ENCODE measurements at places on chromosomes 2 and 18.

DNA sequence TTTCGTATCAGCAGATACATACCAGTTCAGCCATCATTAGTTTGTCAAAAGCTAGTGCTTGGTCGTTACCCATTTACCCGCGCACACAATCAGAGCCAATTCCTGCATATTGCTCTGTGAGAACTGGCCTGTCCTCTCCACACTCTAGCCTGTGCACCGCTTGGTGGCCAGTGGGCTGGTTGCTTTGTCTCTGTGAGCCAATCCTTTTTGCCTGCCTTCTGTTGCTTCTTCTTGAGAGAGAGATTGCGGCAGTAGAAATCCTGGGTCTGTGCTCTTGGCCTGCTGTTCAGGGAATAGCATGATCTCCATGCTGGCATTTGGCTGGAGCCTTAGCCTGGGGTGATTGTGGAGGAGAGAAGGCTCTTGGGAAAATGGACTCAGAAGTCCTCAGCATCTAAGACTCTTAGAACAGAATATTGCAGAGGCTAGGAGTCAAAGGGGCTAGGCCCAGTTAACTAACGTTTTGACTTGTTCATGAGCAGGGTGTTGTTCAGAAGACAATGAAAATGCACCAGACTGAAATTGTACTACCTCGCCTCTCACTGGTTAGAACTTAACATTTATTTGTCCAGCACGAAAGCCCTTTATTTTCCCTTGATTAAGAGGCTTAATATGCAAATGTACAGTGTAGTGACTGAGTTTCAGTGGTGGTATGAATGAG, 37.1 kb downstream of the MAP4K4 start:
- DNase-seq, result no peak
- no peaks in the 10 kb centered on the region for H3K36me3 ChIP-seq

DNA sequence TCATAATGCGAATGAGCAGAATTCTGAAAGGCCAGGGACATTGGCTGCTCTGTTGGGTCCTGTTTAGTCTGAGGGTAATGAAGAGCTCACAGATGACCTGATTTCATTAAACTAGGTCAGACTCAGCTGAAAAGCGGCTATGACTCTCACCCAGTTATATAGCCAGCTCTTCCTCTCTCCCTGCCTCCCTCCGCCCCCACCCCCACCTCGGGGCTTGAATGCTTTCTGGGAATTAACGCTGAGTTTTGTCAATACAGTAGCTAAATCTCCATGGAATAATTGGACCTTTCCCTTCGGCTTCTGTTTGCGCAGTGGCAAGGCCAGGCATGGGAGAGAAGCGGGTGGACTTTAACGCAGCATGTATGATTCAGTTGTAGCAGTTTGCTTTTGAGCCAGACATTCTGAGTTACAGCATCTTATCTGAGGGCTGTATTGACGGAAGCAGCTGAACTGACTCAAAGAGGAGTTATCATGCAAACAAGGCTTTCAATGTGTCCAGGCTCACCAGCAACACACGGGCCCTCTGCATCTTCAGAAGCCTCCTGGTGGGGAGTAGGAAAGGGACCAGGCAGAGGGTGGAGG, 110.6 kb downstream of the MYCN start:
- H3K27ac ChIP-seq, result no peak overlapping the region
- no peak overlapping the region for H3K4me3 ChIP-seq
- no peaks in the 10 kb centered on the region for H3K27me3 ChIP-seq

GRCh38 chr2:127585270-127585807, 49.9 kb downstream of the MYO7B start:
- H3K27me3 ChIP-seq, result no peaks in the 10 kb centered on the region
- peaks cover 76% of the 10 kb centered on the region for H3K36me3 ChIP-seq
- no peak overlapping the region for H3K4me3 ChIP-seq
- no peak for DNase-seq

DNA sequence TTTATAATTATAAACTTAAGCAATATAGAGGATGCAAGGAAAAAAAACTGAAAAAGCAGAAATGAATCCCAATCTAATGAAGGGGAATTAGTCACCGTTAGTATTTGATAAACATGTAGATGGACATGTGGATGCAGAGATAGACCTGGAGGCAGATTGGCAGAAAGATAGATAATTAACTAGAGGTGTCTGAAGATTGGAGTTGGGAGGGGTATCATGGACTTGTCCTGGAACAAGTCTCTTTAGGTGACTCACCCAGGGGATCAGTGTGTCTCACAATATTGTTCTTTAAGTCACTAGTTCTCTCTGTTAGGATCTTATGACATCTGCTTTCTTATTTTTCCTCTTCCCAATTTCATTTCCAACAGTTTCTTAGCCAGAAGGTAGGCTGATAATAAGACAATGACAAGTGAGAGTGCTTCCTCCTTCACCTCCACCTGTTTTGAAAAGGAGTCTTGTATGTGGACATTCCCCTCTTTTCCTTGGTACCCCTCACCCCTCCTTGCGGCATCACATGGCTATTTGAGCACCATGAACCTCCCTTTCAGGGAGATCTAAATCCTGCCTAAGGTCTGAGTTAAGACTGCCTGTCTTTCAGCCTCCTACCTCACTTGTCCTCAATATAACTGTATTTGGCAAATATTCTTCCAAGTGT, 987.7 kb downstream of the TSN start:
- H3K36me3 ChIP-seq, result no peaks in the 10 kb centered on the region
- H3K4me1 ChIP-seq, result no peaks in the 10 kb centered on the region
- DNase-seq, result no peak
- no peak overlapping the region for H3K27ac ChIP-seq

DNA sequence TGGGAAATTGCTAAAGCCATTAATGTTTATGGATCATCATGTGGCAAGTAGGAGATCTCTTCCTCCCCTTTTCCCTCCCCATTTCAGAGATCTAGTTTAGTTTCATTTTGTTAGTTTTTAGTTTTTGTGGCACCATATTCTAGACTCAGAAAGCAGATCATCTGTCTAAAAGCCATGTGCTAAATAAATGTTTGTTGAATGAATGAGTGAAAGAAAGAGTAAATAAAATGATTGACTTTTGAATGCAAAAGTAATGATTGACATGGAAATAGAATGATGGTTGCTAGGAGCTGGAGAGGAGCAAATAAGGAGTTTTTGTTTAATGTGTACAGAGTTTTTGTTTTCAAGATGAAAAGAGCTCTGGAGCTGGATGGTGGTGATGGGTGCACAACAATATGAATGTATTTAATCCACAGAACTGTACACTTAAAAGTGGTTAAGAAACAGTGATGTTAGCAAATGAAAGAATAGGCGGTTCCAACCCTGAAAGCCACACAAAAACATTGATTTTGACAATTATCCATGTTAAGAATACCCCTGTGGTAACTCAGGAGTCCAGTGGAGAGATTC, 23.6 kb downstream of the TMEM178A start:
- H3K27me3 ChIP-seq, result no peaks in the 10 kb centered on the region
- no peaks in the 10 kb centered on the region for H3K4me1 ChIP-seq
- no peak for DNase-seq
- no peaks in the 10 kb centered on the region for H3K36me3 ChIP-seq
- no peak overlapping the region for H3K27ac ChIP-seq

DNA sequence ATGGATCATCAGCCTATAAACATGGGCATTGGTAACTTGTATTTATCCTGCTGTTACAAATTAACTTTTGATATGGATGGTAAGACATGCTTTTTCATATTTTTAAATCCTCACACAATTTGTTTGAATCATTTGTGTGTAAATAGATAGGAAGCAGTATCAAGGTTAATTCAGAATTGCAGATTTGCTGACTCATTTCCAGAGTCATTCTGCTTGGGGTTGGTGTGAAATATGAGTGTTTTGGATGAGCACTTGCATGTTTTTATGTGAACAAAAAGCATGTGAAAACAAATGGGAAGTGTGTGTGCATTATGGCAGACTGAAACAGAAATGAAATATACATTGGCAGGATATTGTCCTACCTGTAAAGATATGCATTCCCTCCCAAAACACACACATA, 11.8 kb downstream of the CCDC85A start:
- no peak for DNase-seq
- H3K4me3 ChIP-seq, result no peak overlapping the region

DNA sequence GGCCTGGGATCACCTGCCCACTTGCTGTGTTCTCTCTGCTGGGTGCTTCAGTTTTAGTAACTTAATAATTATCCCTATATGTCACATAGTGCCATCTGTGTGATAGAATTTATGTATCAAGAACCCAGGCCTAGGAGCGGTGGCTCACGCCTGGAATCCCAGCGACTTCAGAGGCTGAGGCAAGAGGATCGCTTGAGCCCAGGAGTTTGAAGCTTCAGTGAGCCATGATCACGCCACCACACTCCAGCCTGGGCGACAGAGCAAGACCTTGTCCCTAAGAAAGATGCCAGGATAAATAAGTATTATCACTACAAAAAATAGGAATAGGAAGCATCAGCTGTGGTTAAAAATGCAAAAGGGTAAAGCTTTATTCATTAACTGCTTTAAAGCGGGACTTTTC, 240.8 kb downstream of the FAM210A start:
- no peaks in the 10 kb centered on the region for H3K36me3 ChIP-seq
- DNase-seq, result no peak
- no peak overlapping the region for H3K27ac ChIP-seq
- no peak overlapping the region for H3K4me3 ChIP-seq
- no peaks in the 10 kb centered on the region for H3K4me1 ChIP-seq
- H3K27me3 ChIP-seq, result no peaks in the 10 kb centered on the region

DNA sequence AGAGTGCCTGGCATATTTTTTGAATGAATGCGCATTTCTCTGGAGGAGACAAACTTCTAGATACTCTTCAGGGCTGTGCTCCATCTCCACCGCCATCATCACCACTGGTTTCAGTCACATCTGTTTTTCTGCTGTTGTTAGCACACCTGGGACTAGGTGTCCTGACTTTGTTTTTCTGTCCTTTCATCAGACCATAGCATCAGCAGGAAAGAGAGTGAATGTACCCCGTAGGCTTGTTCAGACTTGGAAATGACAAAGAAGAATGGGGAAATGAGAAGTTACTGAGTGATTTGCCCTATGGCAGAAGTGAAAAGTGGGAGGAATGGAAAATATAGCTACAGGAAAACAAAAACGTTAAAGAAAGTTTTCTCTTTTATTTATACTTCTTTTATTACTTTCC, 965.2 kb upstream of the FANCL start:
- H3K4me3 ChIP-seq, result no peak overlapping the region
- H3K36me3 ChIP-seq, result no peaks in the 10 kb centered on the region
- DNase-seq, result no peak
- H3K27me3 ChIP-seq, result no peaks in the 10 kb centered on the region
- H3K27ac ChIP-seq, result no peak overlapping the region
- no peaks in the 10 kb centered on the region for H3K4me1 ChIP-seq

GRCh38 chr2:172993931-172994717, 81.5 kb upstream of the MAP3K20 start:
- H3K27me3 ChIP-seq, result no peaks in the 10 kb centered on the region
- H3K27ac ChIP-seq, result no peak overlapping the region
- no peaks in the 10 kb centered on the region for H3K4me1 ChIP-seq
- DNase-seq, result no peak
- H3K4me3 ChIP-seq, result no peak overlapping the region
- no peaks in the 10 kb centered on the region for H3K36me3 ChIP-seq

DNA sequence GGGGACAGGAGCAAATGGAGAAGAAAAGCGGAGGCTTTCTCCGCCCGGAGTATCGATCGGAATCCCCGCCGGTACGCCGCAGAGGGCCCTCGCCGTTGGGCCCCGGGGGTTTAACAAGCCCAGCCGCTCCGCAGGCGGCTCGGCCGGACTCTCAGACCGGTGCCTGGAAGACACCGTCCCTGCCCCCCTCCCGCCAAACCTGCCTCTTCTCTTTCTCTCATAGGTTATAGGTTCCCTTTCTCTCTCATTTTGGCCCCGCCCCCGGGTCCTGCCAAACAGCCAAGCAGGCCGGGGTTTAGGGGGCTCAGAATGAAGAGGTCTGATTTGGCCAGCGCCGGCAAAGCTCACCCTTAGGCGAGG, 4.4 kb downstream of the ONECUT2 start:
- H3K36me3 ChIP-seq, result no peaks in the 10 kb centered on the region
- H3K4me3 ChIP-seq, result no peak overlapping the region
- no peak for DNase-seq
- peaks cover 33% of the 10 kb centered on the region for H3K4me1 ChIP-seq
- peaks cover 90% of the 10 kb centered on the region for H3K27me3 ChIP-seq

GRCh38 chr2:152481881-152482583, 147.1 kb downstream of the FMNL2 start:
- no peaks in the 10 kb centered on the region for H3K27me3 ChIP-seq
- no peak for DNase-seq
- peak overlapping the region; percentile 34 for H3K27ac ChIP-seq
- H3K4me1 ChIP-seq, result peaks cover 23% of the 10 kb centered on the region

- no peaks in the 10 kb centered on the region for H3K4me1 ChIP-seq
- DNase-seq, result no peak
- peaks cover under 1% of the 10 kb centered on the region for H3K36me3 ChIP-seq
These were observed 116.2 kb downstream of the TANC1 start for GRCh38 chr2:159084384-159085370.

DNA sequence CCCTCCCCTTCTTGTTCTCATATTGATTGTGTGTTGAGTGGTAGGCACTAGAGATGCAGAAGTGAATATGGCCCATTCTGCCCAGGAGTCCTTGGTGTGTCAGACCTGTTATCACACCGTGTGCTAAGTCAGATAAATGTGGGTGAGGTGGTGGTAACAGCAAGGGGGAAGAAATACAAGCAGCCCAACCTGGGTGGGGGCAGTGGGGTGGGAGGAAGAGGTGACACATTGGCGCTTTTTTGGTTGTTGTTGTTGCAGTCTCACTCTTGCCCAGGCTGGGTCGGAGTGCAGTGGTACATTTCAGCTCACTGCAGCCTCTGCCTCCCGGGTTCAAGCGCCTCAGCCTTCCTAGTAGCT, 12.8 kb downstream of the B3GNT2 start:
- H3K36me3 ChIP-seq, result no peaks in the 10 kb centered on the region
- no peak overlapping the region for H3K27ac ChIP-seq
- no peaks in the 10 kb centered on the region for H3K4me1 ChIP-seq
- no peak for DNase-seq
- no peaks in the 10 kb centered on the region for H3K27me3 ChIP-seq
- H3K4me3 ChIP-seq, result no peak overlapping the region

DNA sequence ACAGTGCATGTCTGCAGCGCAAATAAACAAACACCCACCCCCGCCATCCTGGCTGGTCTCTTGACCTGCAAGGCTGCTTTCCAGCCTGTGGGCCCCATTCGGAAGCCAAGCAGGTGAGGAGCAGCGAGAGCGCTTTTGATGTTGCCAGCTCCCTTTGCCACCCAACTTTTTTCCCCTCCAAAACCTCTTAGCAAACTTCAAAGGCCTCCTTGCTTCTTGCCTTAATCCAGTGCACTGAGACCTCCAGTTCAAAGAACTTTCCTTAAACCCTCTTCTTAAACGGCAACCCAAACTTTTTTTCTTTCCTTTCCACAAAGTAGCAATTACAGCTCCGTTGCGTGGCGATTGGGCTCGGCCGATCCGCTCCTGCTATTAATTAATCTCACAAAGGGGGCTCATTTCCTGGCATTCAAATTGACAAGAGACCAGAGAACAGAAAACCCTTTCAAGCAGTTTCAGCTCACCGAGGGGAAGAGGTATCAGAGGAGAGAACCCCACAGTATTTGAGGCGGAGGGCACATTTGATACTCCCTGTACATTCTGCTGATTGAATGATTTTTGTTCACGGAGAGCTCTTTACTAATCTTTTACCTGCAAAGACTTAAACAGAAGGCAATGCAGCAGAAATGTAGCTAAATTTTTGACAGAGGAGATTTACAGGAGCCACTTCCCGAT, 531.4 kb downstream of the TMEM182 start:
- H3K27ac ChIP-seq, result no peak overlapping the region
- no peaks in the 10 kb centered on the region for H3K4me1 ChIP-seq
- H3K36me3 ChIP-seq, result no peaks in the 10 kb centered on the region

- no peaks in the 10 kb centered on the region for H3K27me3 ChIP-seq
- H3K36me3 ChIP-seq, result no peaks in the 10 kb centered on the region
- H3K4me3 ChIP-seq, result no peak overlapping the region
- H3K27ac ChIP-seq, result no peak overlapping the region
These were observed 14.5 kb downstream of the CNNM4 start for GRCh38 chr2:96775160-96775559.
